Hepatocyte (in vitro differentiated cells): ENCODE measurements at places on chromosomes 7 and 10. TPM values are rescaled to one million over a fixed set of nuclear protein-coding genes. Genes with fewer than 3 reads are reported as not detected.

The IQUB gene
- 0.79 and 0.97 TPM in 2 replicates for polyA plus RNA-seq

The ANKRD30A gene
- polyA plus RNA-seq = not detected in 2 replicates

The NFE2L3 gene
- polyA plus RNA-seq = 4.7 and 6.5 TPM in 2 replicates

The GHRHR gene
- polyA plus RNA-seq = 0.85 TPM in 1 of 2 replicates, not detected in the other

The AKR1B15 gene
- polyA plus RNA-seq = 13.7 and 14.1 TPM in 2 replicates

The PGAM2 gene
- 0.66 TPM in 1 of 2 replicates, not detected in the other for polyA plus RNA-seq

The TMEM229A gene
- polyA plus RNA-seq = 0.35 TPM in 1 of 2 replicates, not detected in the other

The PRPF18 gene
- polyA plus RNA-seq = 19.3 and 23.2 TPM in 2 replicates

The XRCC2 gene
- polyA plus RNA-seq = 1.1 and 1.2 TPM in 2 replicates

The PON1 gene
- polyA plus RNA-seq = 42.2 and 62.3 TPM in 2 replicates

GRCh38 chr7:128112018-128112780 is 81.0 kb upstream of the LRRC4 start:
- no peak for DNase-seq

DNA sequence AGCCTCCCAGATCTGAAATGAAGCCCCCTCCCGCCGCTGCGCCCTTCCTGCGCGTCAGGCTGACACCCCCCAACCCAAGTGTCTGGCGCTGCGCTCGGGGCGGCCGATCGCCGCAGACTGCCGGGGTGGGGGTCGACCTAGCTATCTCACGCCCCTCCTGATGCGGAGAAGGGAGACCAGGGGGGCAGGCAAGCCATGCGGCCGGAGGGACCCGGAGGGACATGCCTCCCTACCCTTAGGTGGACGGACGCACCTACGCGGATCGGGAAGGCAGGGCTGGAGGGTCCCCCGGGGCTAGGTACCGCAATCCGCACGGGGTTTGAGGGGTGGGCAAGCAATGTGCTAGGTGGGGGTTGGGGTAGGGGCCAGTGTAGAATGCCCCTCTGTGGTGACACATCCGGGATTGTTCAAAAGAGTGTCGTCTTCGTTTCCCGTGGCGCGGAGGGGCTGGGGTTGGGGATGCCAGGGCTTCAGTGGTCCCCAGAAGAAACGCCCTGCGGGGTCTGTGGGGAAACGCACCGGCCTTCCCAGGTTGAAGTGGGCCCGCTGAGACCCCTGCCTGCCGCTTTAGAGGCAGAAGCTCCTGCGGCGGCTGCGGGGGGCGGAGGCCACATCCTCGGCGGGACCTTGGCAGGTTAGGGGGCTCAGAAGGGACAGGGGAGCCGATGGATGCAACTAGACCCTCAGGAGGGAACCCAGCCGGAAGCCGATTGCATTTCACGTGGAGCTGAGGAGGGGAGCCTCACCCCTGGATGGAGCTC is 913 bp downstream of the ADCYAP1R1 start:
- no peak for DNase-seq

DNA sequence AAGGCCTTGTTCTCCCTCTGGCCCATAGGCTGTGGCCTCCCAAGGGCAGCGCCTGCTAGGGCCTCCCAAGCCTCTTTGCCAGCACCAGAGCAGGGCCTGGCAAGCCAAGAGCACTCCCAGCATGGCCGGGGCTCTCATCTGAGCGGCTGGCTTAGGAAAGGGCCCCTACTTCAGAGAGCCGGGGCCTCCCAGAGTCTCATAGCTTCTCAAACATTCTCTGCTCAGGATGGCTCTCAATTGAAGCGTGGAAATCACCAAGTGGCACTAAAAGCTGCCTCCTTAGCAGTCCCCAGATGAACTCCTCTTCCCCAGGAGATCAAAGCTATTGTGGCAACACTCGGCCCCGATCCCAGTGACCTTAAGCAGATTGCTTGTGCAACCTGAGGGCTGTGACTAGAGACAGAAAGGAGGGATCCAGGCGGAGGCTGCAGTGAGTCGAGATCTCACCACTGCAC is 69.4 kb downstream of the FAM53B start:
- DNase-seq = no peak

DNA sequence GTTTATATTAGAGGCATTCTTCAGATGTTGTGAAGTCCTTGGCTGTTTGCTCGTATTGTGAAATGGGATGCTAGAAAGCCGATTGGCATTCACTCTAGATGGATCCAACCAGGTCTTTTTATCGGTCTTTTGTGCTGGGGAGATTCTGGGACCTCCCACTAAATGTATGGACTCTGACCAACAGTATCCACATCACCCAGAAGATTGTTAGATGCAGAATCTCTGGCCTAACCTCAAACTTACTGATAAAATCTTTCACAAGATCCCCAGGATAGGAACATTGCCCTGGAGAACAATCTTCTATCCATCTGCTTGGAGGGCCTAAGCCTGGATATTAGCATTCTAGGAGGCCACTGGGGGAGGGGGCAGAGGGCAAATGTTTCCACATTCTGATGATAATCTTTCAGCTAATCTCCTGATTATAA is 160.9 kb downstream of the PLXDC2 start:
- no peak for DNase-seq

DNA sequence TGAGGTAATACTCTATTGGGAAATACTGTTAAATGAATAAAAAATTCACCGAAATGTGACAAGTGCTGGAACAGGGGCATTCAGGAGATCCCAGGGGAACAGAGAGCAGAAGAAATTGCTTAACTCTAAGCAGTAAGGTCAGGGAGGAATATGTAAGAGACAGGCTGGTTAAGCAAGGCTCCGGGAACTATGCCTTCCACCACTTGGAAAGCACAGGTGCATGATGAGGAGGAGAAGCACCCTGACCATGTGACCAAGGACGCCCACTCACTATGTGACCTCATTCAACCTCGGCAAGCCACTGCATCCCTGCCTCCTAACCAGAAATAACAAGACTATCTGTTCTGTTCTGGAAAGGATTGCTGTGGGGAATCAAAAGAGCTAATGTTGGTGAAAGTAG is 218.4 kb downstream of the ELMO1 start:
- DNase-seq = no peak

DNA sequence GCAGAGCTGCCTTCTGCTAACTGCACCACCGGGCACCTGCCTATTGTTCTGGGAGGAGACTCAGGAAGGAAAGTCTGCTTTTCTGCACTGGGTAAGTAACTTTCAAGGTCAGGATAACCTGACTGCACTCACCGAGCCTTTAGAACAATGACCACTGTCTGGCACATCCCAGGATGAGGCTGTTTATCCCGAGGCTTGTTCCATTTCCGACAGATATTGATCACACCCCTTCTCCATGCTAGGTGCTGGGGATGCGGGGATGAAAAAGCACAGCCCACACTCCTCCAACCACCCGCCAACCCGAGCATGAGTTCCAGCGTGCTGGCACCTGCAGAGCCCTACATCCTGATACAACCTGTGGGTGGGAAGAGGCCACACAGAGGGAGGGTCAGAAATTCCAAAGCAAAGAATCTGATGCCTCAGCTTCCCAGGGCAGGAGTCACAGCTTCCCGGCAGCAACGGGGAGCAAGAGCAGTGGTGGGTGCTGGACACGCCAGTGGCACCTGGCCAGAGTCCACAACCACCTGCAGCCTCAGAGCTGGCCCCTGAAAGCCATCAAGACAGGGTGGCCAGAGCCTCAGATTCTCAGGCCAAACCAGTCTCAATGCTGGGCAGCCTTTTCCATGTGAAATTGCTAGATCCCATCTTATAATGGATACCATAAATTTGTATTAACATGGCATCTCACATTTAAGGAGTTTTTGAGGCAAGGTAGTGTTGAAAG is 34.9 kb upstream of the CNPY1 start:
- DNase-seq = no peak

DNA sequence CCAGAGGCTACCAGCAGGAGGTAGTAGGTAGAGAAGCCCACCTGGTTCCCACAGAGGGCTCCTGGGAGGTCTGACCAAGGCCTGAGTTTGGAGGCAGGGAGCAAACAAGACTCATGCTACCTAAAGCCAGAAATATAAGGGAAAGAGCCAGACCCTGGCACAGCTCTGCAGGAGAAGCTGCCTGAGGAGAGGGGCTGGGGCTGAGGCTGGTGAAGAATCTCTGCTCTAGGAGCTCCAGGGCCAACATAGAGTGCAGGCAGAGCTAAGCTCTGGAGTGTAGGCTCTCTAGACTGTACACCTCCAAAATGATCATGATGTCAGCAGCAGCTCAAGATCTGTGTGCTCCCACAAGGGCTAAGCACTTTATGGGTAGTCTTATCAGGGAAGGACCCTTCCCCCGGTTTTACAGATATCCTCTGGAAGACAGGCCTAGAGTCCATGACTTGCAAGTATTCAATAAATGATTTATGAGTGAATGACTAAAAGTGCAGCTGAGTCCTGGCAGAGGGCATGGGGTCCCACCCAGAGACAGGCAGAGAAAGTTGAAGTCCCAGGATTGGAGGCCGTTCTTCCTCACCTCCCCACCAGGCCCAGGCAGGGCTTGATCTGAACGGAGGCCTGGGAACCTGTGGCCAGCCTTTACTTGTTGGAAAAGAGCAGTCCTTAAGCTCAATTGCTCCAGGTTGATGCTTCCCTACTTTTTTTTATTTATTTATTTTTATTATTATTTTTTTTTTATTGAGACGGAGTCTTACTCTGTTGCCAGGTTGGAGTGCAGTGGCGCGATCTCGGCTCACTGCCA is 71.5 kb upstream of the LRRC4 start:
- DNase-seq = no peak

- no peak for DNase-seq
These were observed 5.0 kb downstream of the ZRANB1 start for GRCh38 chr10:124946945-124947344.

- no peak for DNase-seq
These were observed 20.9 kb upstream of the DNAJB12 start for GRCh38 chr10:72375585-72375984.

GRCh38 chr10:4334871-4335270 is 491.1 kb upstream of the AKR1E2 start:
- DNase-seq = no peak

- no peak for DNase-seq
These were observed 103.5 kb downstream of the LSMEM1 start for GRCh38 chr7:112584290-112584689.

- DNase-seq = no peak
These were observed 17.2 kb downstream of the BAZ1B start for GRCh38 chr7:73504920-73505319.

DNA sequence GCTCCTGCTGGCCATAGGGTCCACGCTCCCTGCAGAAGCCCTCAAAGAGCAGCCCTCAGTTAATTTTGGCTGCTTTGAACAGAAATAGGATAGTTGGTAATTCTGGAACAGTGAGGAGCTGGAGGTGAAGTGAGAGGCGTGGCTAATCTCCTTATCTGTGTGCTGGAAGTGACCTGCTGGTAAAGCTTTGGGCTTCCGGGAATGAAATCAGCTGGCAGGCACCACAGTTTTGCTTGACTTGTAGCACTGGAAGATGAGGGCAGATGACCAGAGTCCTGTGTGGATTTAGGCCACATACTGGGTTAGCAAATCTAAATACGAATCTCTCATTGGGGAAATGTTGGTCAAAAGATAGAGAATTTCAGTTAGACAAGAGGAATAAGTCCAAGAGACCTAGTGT is 10.2 kb downstream of the ATP6V0E2 start:
- DNase-seq = peak; percentile 18

DNA sequence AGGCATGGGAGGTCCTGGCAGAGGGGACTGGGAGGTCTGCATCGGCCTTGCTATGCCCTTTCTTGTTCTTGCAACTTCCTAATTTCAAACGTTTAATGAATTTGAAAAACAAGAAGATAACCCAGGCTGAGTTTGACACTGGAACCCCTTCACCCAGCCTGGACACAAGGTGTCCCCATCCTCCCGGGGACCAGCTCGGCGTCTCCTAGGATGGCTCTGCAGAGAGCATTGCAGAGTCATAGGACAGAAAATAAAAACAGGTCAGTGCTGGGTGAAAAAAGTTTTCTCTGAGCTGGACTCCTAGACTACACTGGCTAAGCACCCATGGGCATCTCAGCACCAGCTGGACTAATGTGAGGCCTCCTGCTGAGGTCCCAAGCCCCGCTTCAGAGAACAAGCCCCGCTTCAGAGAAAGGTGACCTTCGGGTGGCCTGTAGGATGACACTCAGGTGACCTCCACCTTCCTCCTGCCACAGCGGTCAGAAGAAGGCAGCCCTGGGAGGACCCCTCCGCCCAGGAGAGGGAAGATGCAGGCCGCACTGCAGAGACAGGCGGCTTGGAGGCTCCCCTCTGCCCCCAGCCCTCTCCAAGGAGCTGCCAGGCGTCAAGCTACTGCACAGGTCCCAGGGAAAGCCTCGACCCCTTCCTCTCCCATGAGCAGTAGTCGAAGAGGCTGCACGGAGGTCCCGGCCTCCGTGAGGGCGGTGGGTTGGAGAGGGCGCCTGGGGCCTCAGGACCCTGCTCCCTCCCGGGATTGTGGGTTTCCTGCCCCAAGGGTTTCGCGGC is 9.3 kb upstream of the UNCX start:
- DNase-seq = no peak

GRCh38 chr10:86536294-86536861 is 14.8 kb upstream of the WAPL start:
- DNase-seq = peak; percentile 19

DNA sequence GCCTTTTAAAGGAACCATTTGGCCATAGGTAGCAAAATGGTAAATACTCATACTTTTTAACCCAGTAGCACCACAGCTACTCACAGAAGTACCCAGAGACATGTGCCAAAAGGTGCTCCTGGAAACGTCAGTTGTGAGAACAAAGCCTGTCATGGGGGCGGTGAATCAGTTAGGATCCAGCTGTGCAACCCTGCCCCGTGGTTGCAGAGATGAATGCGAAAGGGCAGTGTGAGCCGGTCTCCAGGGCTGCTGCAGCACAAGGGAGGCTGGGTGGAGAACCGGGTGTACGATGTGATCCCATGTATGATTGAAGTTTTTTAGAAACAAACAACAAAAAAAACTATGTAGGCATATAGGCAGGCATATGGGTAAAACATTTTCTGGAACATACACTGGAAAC is 1.3 kb upstream of the LRRC18 start:
- no peak for DNase-seq

DNA sequence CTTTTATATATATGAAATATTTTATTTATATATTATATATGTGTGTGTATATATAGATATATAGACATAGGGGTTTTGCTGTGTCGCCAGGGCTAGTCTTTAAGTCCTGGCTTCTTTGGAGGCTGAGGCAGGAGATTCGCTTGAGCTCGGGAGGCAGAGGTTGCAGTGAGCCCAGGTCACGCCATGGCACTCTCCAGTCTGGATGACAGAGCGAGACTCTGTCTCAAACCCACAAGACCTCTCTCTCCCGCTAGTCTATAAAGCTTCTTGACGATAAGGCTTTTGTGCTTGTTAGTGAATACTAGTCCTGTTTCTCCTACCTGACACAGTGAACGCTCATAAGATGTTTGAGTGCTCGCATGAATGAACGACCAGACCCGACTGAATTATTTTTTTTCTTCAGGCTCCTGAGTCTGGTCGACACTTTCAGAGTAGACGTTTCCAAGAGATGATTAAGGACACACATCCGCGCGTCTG is 577 bp upstream of the DDX21 start:
- peak; percentile 24 for DNase-seq

- DNase-seq = no peak
These were observed 173.0 kb downstream of the SKAP2 start for GRCh38 chr7:26691406-26691805.
